Activated CD4-positive, CD25-positive, alpha-beta regulatory T cell treated with anti-CD3 and anti-CD28 coated beads, Interleukin-2, amount 50 U/mL, for 72 hours (primary cell): ENCODE measurements at places on chromosomes 7 and 10.
A peak's percentile ranks its signal among the peaks of the same experiment; 100 is the strongest.

DNA sequence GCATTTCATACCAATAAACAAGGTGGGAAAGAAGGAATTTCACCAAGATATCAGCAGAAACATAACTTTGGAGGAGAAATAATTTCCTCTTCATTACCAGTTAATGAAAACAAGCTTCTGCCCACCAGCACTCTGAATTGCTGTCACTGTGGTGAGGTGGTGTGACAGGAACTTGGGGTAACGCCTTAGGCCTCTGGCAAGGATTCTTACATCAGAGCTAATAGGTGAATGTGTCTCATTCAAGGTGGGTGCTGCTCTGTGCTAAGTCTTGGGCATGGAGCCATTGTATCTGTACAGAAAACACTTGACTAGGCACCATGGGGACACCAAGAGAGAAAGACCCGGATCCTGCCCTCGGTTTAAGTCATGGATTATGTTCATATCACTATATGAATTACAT lies 8.3 kb upstream of the LOXL4 start:
- no peak for DNase-seq

GRCh38 chr10:112898540-112899390 lies 51.3 kb upstream of the TCF7L2 start:
- DNase-seq: no peak

DNA sequence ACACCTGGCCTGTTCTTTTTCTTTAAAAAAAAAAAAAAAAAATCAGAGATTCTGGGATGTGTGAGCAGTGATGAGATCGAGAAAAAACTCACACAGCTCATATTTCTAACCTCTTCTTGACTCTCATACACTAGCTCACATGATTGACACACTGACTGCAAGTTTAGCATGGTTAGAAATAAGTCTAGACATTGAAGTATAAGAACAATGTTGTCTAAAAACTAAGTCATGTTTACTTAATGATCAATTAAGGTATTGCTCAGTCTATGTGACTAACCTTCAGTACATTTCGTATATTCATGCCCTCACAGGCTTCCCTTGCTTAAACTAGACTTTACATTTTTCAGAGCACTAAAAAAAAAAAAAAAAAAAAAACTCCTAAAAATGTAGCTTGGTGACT lies 775.1 kb downstream of the GATA3 start:
- DNase-seq: no peak

GRCh38 chr10:63166742-63167258 lies 33.7 kb downstream of the NRBF2 start:
- no peak for DNase-seq

GRCh38 chr10:86793696-86794095 lies 37.3 kb downstream of the BMPR1A start:
- DNase-seq: no peak

DNA sequence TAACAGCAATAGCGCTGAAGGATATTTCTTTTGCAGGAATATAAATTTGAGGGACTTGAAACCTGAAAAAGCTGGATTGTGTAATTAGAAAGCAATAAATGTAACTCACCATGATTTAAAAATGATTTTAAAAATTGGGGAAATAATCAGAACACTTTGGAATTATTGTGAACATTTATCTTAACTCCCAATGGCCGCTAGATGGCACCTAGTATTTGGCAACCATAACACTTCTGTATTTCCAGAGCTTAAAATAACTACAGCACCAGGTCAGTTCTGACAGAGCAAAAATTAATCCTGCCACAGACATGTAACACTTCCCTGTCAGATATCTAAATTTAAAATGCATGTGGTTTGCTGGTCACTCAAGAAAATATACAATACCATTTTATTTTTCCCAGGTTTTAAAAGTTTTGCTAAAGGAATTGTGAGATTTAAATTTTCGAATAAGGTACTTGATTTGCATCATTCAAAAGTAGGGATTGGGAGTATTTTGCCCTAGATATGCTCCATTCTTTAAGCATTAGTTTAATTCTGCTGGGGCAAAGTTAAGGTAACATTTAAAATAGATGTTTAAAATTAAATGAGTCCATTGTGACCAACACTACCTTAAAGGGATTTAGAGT lies 144.5 kb downstream of the PPP1R3A start:
- DNase-seq: no peak

DNA sequence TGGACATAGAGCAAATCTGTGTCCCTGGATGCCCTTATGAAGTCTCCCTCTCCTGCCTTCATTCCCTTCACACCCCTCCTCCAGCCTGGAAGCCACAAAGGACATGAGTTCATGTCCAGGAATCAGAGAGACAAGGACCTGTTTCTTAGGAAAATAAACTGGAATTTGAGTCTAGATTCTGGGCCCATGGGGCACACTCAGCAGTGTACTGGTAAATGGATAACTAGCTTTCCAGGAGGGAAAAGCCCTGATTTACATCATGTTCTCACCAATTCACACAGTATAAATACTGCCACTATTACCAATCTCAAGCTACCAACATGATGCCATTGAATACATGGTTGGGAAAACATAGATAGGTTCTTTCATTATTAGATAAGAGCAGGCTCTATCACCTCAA lies 9.9 kb downstream of the FAM237B start:
- no peak for DNase-seq

DNA sequence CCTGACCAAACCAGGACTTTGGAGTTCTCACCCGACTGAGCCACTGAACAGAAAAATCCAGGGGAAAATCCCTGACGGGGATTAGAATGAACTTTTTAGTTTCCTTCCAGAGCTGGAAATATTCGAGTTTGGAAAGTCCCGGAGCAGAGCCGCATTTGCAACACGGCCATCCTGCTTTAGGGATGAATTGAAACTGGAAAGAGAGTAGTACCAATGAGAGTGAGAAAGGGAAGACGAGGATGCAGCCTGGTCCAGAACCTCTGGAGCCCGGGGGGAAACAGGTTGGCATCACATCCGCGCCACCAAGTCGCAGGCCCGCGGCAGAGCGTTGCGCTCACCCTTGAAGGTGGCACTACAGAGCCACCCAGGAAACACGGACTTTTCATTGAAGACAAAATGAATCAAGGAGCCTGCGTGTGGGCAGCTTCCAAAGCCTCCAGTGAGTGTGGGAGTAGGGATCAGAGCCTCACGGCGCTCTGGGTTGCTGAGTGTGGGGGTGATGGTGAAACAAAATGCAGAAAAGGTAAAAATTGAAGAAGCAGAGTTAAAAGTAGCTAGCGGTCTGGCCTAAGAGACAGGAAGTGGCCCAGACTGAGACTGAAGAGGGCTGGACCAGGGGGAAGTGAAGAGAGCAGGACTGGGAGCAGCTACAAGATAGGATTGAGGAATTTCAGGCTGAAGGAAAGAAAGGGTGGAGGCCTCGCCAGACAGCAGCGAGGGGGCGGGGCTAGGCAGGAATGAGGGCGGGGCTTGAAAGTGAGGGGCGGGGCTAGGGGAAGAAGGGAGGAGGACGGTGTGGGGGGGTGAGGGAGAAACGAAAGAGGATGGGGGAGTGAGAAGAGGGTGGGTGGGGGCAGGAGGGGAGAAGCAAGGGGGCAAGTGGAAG lies 1.8 kb downstream of the SMURF1 start:
- peak; percentile 45 for DNase-seq
